Activated CD4-positive, alpha-beta memory T cell treated with anti-CD3 and anti-CD28 coated beads for 36 hours (primary cell): ENCODE measurements at places on chromosomes 3 and 15.
A peak's percentile ranks its signal among the peaks of the same experiment; 100 is the strongest.

DNA sequence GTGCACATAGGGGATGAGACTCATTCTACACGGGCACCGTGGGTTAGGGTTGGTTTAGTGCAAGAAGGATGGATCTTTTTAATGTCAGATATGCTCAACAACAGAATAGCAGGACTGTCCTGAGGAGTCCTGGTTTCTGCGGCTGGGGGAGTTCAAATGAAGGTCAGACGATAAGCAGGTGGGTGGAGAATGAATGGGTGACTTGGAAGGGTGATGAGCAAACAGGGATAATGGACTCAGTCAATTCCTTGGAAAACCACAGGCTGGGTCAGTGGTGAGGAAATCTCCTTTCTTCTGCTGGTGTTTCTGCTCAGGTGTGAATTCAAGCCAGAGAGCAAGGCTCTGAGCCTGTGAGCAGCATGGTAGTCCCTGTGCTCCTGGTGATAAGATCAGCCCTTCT lies 59.9 kb downstream of the MESD start:
- DNase-seq, result no peak

DNA sequence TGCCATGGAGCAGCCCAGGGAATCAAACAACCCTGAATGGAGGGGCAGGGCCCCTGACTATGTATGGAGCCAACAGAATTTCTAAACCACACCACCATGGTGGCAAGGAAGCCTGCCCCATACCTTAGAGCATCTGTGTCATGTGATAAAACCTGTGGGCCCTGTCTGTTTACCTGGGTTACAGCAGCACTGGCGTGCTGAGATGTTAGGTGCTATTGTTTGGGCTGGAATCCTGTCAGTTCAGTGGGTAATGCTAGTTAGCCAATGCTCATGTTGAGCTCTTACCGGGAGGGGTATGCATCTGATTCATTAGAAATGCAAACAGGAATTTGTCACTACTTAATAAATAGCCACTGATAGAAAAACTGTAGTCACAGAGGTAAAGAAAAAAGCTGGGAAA lies 63.5 kb upstream of the ETV5 start:
- no peak for DNase-seq

GRCh38 chr3:128801779-128802380 lies 75.9 kb downstream of the RAB7A start:
- peak; percentile 54 for DNase-seq

DNA sequence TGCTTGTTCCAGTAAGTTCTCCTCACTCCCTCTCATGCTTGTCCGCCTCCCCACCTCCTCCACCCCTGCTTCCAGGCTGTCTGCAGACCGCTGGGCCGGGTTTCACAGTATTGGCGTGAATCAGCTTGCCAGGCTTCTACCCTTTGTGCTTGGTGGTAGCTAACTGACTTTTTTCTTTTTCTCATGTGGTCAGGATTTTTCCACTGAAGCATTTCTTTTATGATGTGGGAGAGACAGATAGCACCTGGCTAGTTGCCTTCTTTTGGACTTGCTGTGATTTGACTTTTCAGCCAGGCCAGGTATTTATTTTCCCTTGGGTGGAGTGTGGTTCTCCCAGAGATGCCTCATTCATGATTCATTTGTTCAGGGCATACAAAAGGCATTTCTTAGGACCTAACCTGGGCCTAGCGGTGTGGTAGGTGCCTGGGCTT lies 60.6 kb downstream of the ST6GAL1 start:
- DNase-seq, result peak; percentile 20

GRCh38 chr3:5846261-5846660 lies 658.8 kb downstream of the EDEM1 start:
- DNase-seq, result no peak

DNA sequence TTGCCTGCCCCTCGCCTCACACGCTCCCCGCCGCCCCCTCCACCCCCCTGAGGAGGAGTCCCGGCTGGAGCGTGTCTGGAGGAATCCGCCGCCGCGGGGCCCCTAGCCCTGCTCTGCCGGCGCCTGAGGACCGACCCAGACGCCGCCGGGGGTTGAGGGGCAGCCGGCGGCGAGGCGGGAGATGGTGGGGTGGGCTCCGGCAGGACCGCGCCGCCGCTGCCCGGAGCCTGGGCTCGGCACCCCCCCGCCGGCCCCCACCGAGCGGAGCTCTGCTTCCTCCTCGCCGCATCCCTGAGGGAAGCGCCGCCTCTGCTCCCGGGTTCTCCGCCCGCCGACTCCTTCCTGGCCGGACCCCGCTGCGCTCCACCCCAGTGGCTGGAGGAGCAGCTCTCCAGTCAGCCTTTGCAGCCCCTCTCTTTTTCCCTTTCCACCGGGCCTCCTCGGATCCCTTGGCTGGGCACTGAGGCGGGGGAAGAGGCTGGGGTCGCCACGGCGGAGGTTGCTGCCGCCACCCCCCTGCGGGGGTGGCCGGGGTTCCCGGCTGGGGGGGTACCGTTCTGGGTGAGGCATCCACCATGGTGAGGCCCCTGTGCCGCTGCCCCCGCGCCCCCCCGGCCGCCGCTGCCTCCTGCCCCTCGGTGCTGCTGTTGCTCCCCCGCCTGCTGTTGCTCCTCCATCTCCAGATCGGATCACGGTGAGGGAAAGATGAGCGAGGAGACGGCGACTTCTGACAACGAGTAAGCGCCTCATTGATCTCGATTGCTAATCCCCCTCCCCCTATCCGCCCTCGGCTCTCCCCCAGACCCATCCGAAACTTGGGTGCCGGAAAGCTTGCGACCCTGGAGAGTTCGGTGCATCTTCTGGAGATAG lies at the start of gene SPRED1:
TSS of gene SPRED1 (plus strand) at position 356 of the 870 bp plus-strand sequence. CDS start at position 706, 350 bp downstream.
- DNase-seq, result peak; percentile 33

GRCh38 chr15:94122516-94122915 lies 108.8 kb upstream of the MCTP2 start:
- DNase-seq, result no peak

- no peak for DNase-seq
Observed at GRCh38 chr3:61015408-61015807, 235.8 kb downstream of the FHIT start.

- DNase-seq, result no peak
Observed at GRCh38 chr15:78927077-78927790, 17.6 kb downstream of the CTSH start.

- DNase-seq, result no peak
Observed at GRCh38 chr3:161187046-161187445, 34.1 kb upstream of the NMD3 start.

GRCh38 chr3:180316321-180316720 lies 279.6 kb upstream of the PEX5L start:
- no peak for DNase-seq

DNA sequence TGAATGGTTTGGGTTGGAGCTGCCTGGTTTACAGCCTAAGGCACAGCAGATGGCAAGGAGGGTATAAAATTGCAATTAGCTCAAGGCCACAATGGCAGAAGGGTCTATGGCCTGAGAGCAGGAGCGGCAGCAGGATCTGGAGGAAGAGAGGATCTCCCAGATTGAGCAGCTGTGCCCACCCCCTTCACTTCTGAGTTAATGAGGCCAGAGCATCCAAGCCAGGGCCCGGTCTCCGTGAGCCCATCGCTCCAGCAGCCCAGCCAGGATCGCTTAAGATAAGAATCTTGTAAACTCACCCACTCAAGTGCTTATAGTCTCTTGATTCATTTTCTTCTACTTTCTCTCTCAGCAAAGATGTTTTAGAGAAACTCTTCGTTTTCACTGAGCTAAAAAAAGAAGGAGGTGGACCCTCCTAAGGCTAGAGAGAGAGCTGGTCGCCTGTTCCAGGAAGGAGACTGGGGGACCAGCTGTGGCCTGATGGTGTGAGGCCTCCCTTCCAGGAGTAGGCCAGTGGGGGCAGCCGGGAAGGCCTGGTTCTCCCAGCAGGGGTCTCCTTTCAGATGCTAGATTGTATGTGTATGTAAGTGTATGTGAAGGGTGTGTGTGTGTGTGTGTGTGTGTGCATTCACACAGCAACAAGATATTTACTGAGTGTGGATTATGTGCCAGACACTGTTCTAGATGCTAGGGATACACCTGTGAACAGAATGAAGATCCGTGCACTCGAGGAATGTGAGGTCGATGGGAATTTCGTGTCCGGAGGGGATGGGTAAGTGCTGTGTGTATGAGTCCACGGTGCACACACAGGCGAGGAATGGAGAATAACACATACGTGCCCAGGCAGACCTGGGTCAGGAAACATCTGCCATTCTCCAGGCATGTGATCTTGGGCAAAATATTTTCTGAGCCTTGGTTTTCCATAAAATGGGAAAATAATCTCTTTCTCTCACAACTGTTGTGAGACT lies 18.6 kb downstream of the MAGEF1 start:
- no peak for DNase-seq

DNA sequence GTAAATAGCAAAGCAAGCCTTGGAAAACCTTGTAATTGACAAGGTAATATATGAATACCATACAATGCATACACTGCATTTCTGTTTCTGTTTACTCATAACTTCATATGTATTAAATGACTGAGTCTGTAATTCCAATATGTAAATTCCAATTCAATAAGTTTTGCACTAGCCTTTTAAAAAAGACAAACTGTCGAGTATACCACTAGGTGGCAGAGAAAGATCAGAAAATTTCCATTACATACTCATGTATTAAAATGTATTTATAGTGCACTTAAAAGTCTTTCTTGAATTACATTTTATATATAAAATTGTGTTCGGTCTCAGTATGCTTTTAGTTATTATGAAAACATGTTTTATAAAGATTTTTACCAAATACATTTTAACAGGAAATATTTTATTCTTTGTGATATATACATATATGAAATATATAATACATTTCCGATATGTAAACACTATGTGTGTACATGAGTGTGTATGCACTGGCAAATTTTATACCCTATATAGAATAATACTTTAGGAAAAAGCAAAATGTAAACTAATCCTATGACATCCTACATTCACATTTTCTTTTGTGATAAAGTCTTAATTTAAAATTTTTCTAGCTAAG lies 216.8 kb downstream of the VGLL3 start:
- DNase-seq, result no peak

DNA sequence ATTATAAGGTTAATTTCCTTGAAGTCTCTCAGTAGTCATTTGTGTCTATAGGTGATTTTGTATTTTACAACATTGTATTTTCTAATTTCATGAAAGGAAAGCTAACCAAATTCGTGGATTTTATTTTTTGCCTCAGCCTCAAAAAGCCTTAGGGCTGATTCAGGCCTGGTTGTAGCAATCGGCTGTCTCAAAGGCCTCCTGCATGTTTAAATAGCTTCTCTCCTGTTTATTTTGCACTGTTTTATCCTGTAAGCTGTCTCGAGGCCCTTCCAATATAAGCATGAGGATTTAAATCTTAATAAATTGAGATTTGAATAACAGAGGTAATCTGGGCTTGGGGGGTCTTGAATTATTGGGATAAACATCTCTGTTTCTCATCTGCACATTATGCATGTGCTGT lies 51.7 kb upstream of the ICE2 start:
- DNase-seq, result no peak

- peak; percentile 15 for DNase-seq
Observed at GRCh38 chr15:60076582-60077276, 72.6 kb downstream of the FOXB1 start.

DNA sequence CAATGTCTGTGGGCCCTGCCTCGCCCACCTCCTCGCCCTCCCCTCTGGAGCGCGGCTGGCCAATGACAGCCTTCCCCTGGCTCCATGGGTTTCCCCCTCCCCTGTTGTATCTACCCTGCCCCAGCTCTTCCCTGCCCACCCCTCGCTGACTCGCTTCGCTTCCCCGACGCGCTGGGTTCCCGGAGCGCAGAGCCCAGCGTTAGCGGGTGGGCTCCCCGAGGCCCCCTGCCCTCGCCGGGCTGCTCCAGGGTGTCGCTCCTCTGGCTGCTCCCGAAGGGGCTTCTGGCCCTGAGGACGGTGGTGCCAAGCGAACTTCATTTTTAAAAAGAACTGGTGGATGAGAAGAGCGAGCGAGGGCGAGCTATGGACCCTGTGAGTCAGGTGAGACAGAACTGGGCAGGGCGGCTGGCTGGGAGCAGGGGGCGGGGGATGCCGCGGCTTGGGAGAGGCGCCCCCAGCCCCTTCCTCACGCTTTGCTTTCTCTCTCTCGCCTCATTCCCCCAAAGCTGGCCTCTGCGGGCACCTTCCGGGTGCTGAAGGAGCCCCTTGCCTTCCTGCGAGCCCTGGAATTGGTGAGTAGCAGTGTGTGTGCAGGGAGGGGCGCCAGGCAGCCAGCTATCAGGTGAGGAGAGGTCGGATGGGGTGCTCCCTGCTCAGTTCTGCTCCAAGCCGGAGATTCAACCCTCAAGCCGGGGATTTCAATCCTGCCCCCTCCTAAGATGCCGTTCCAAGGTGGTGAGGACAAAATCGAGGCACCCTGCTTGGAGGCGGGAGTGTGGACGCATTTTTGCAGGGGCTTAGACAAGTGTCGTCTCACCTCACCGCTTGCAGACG lies at the start of gene SYNPR:
TSS of gene SYNPR (plus strand) at position 138 of the 834 bp plus-strand sequence.
- DNase-seq, result no peak

DNA sequence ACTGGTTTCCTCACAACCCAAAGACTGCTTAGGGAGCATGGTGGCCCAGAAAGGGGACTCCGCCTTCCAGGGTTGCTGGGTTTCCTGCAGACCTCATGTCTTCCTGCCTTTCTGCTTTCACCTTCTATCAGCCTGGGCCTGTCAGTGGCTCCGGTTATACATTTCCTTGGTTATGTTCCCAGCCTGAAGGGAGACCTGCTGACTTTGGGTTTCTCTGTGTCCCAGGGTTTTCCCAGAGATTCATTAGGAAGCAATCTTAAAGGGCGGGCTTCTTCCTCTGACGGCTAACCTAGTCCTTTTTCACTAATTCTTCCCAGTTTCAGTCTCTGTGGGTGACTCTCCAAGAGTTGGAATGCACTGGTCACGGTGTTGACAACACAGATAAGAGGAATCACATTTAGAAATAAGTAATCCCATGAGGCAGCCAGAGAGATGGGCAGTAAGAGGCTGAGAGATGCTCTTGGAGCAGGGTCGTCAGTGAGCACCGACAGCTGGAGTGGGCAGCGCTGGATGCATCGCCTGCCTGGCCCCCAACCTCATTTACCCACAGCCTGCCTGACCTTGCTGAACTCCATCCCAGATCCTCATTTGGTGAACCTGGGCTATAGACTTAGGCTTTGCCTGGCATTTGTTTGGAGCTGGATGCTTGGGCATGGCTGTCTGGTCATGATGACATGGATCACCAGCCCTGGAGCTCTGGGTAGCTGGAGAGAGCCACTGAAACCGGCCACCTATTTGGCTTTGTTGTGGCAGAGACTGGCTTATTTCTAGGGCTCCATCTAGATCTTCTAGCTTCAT lies 10.0 kb upstream of the EHD4 start:
- peak; percentile 2 for DNase-seq

DNA sequence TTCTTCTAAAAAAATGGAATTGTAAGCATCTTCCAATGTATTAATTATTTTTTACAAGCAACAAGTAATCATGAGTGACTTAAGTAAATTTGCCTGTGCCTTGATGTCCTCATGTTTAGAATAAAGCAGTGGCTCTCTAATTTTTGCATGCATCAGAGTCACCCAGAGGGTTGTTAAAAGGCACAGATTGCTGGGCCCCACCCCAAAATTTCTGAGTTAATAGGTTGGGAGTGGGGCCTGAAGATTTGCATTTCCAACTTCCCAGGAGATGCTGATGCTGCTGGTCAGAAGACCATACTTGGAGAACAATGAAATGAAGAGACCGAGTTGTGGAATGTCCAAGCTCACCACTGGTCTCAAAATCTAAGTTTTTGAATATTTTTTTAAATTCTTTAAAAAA lies 70.2 kb downstream of the ARHGAP31 start:
- no peak for DNase-seq
